AG09319 (cell line): ENCODE measurements at places on chromosomes 7 and 10.

- DNase-seq, result no peak
Observed at GRCh38 chr10:86391986-86392722, 25.6 kb upstream of the GRID1 start.

DNA sequence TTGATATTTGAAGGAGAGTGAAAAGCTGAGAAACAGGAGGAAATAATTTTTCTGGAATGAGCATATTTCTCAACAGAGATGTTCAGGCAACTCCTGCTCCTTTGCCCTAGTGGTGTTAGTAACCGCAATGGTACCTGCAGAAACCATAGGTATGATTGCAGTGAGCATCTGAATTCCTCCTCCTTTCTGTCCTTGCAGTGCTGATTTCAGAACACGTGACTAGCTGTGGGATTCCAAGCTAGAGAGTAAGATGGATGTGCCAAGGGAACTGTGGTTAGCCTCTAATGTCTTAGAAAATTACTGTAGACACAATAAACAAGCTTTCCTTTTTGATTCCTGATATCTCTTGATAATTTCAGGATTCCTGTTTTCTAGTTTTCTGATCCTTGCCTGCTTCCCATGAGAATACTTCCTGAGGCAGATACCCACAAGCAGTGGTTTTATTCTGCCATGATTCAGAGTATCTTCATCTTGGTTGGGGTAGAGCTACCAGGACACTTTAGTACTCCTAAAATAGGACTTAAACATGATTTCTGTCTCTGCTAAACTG, 27.5 kb downstream of the LRGUK start:
- no peak for DNase-seq

DNA sequence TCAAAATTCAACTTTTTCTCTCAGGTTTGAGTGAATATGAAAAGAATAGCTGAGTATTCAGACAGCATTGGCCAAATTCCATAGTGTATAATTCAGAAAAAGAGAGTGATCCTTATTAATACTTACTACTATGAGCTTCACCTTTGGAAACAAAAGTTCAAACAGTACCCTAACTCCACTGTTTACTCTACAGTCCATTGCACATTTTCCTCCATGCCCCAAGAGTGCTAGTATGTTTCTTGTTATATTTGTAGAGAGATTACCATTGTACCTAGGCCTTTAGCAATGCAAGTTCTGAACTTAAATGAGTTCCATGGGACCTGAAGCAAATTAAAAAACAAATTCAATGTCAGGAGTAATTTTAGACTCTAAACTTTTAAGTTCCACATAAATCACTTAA, 48.1 kb downstream of the MAGI2 start:
- no peak for DNase-seq

GRCh38 chr7:159120540-159120919, 24.1 kb downstream of the VIPR2 start:
- no peak for DNase-seq

DNA sequence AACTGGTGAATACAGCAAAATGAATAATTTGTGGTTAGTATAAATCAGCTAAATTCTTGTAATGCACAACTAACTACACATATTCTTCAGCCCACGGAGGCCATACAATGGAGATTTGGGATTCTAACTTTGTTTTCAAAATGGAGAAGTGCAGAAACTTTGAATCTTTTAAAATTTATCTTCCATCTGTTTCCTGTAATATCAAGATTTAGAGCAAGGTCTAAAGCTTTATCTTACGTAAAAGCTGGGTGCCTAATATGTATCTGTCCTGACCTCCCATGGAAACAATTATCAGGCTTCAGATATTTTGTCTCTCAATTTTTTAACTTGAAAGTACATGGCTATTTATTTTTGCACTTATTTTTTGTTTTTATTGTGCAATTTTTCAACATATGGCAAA, 5.0 kb upstream of the AHR start:
- DNase-seq, result no peak

GRCh38 chr7:141864765-141865447, 23.6 kb upstream of the PRSS37 start:
- DNase-seq, result no peak

GRCh38 chr7:1181031-1181430, 21.0 kb upstream of the ZFAND2A start:
- DNase-seq, result no peak

- DNase-seq, result peak; percentile 94
Observed at GRCh38 chr7:22726907-22727713, at the start of gene IL6. Gene IL6 (plus strand): TSS chr7:22727200. CDS start chr7:22727263, 63 bp downstream.

GRCh38 chr7:33109758-33110238, 594 bp upstream of the RP9 start:
- DNase-seq, result no peak

GRCh38 chr10:26269754-26270153, 53.2 kb downstream of the GAD2 start:
- DNase-seq, result no peak

GRCh38 chr10:78299851-78300468, 266.3 kb downstream of the RPS24 start:
- no peak for DNase-seq

GRCh38 chr10:118047157-118047719, 497 bp upstream of the RAB11FIP2 start:
- DNase-seq, result no peak

- DNase-seq, result no peak
Observed at GRCh38 chr10:22454634-22455033, 109.3 kb downstream of the SPAG6 start.

DNA sequence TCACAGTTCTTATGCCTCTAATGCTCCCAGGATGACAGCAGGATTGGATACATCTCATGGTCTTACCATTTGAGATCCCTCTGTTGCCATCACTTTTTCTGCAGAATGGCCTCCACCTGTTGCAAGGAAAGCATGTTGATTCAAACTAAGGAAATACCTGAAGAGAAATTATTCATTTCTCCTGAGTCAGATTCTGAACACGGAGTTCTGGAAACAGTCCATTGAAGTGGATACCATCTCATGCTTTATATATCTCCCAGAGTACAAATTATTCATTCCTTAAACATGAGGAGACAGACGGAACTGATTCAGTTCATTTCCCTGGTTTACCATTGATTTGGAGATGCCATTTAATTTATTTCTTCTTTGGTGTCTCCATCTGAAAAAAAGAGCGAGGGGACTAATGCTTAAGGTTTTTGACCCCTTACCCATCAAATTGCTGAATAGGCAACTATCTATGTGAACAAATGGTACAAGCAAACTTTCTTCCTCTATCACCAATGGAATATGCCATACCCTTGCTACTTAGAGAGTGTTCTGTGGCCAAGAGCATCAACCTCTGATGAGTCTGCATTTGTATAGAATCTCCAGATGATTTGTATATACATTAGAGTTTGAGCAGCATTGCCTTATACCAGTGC, 305.0 kb upstream of the LRGUK start:
- no peak for DNase-seq

DNA sequence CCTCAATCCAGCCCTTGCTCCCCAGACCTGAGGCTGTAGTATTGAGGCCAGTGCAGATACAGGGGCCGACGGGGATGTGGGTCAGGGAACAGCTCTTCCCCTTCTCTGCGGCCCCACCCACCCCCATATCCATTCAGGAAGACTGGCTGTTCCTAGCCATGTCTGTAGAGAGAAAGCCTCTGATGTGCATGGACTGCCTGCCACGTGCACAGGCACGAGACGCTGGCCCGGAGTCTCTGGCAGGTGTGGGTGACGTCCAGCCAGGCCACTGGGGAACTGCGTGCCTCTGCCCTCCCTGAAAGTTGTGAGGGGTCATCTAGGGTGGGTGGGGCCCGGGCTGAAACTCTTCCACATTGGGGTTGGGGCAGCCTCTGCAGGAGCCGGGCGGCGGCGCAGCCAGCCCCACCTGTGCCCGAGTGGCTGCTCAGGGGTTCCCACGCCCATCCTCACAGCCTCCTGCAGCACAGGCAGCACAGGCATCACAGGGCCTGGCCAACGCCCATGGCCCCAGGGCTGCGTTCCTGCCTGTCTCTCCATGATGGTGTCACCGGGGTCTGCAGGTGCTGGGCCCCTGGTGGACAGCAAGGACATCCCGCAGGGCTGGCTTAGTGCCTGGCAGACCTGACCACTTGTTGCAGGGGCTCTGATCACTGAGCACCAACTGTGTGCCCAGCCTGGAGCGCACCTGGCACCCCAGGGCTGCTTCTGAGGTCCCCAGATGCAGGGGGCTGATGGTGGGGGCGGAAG, 27.5 kb downstream of the MICALL2 start:
- DNase-seq, result no peak

DNA sequence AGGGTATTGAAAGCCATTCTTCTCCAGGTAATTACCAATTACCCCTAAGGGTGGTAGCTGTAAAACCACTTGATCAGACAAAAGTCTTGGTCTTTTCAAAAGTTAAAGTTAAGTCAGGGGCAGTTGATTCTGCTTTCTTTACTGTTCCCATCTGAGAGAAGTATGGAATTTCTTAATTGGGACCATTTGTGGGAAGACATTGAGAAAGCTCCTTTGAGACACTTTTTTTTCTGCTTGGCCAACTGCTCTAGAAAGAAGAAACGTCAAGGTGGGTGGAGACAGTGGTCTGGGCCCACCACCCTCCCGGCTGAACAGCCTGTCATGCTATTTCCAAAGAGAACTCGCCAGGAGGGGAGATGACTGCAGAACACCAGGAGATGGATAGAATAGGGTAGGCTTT, 45.3 kb downstream of the WNT2 start:
- DNase-seq, result no peak

GRCh38 chr10:72310636-72311035, 36.9 kb downstream of the DDIT4 start:
- DNase-seq, result no peak

DNA sequence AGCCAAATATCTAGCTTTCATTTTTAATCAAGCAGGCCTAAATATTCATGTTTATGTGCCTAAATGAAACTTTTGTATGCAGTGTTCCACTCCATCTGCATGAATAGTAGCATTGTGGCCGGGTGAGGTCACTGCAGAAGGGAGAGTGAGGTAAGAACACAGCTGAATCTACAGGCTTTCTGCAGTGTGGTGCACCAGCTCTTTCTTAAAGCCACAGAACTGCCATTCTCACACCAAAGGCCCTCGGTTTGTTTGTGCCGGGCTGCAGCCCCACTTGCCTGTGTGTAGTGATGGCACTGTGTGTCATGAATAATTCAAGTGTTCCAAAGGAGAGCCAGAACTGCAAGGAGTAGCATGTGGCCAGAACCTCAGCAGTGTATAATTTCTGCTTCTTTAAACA, 204.1 kb downstream of the TRIL start:
- DNase-seq, result no peak

DNA sequence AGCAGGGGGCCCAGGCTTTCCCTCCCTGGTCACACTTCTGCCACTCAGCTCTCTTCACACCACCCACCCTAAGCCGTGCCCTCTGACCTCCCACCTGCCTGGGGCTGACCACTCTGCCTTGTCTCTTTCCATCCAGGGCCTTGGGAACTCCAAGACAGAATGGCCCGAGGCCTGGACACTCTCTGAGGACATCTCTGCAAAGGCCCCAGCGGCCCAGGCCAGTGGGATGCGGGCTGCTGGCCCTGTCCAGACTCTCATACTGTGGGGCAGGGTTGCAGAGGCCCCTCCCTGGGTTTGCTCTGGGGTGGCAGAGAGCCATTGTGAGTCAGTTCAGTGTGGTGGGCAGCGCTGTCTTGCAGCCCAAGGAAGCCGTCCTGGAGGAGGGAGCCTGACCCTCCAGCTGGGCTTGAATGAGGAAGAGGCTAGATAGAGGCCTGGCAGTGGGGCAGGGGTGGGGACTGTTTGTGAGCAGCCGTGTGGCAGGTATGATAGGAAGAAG, 39.9 kb upstream of the RABGEF1 start:
- DNase-seq, result no peak

- DNase-seq, result no peak
Observed at GRCh38 chr10:95392681-95393164, 101.9 kb upstream of the PDLIM1 start.

- no peak for DNase-seq
Observed at GRCh38 chr10:24938076-24938475, 14.3 kb downstream of the PRTFDC1 start.

DNA sequence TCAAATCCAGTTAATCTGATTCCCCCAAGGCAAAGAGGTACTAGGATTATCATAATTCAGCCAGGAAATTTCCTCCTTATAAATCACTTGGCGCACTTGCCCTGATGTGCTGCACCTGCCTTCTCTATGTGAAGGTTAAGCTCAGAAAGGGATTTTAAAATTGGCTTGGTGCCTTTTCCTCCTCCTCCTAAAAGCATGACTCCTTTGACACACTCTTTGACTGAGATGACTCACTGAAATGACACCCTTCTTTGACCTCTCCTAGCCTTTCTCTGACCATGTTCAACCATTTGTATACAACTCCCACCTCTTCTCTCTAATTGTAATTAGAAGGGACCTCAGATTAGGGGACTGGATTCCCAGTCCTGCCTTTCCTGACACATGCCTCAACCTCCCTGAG, 46.5 kb downstream of the ABLIM1 start:
- no peak for DNase-seq

- no peak for DNase-seq
Observed at GRCh38 chr10:51705774-51706173, 6.4 kb upstream of the CSTF2T start.

DNA sequence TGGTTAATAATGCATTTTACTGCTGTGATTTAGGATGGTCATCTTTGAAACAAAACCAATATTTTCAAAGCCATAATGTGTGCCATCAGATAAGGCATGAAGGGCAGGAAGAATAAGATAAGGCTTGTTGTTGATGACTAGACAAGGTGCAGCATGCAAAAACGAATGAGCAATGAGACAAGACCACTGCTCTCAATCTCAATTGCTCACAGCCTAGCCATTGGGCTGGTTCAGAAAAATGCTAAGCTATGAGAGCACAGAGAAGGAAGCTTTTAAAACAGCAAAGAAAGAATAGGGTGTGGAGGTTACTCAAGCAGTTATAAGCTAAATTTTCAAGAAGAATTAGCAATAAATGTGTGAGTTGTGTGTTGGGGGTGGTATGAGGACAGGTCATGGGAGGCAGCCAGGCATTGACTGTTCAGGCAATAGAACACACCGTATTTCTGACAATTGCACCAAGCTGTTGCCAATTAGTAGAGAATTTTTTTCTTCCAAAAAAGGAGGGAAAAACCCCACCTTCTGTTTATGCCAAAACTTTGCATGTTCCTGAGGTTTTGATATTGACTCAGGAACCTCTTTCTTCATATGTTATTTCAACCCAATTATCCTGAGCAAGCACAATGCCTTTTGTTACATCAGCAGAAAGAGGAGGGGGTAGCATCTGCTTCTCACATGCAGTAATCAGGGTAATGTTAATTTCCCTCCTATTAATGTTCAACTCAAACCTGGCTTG, 276.5 kb downstream of the HDAC9 start:
- DNase-seq, result no peak

GRCh38 chr10:122475100-122475499, 13.7 kb downstream of the HTRA1 start:
- DNase-seq, result no peak

GRCh38 chr7:41977151-41977651, 259.8 kb downstream of the GLI3 start:
- no peak for DNase-seq

DNA sequence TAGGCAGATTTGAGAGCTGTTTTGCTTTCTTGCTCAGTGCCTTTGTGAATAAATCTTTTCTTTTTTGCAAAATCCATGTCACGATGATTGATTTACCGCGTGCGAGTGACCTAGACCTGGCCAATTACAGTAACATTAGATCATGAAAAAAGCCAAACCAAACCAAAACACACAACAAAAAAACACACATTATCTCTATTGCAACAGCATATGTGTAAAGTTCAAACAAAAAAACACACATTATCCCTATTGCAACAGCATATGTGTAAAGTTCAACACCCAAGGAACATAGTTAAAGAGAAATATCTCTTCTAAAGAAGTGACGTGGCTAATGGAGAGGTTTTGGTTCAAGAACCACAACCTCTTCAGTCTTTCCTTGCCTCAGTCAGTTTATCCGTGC, 342.6 kb upstream of the NRG3 start:
- no peak for DNase-seq
